Nucleus accumbens (tissue), 56 donors: ENCODE measurements at places on chromosomes 11 and 22.

GRCh38 chr22:48851933-48852549 is 975.6 kb downstream of the BRD1 start:
- DNase-seq = no peak

DNA sequence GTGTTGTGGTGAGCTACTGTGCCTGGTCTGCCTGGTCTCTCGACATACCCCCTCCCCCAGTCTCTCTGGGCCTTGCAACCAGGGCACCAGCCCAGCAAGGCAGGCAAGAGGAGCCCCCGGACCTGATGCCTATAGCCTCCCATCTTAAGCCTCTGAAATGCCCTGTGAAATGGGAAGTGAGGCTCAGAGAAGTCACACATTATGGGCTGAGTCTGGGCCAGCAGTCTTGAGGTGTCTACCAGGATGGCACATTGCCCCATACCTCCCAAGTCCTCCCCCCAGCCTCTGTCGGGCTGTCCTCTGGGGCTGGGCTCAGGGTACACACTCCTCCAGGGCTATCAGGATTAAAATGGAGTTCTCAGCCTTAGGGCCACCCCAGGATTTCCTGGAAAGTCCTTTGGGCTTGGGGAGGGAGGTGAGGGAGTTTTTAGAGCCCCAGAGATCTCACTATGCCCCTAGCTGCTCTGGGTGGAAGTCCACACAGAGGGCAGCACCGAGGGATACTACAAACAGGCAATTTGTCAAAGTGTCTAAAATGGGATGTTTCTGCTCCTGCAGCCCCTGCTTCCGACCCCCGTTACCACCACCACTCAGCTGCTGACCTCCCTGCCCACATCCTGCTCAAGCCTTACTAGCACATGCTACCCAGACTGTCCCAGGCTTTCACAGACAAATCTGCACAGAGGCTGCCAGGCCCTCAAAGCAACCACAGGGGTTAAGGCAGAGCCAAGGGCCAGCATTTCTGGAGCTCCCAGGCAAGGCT is 3.1 kb upstream of the SH3BP1 start:
- no peak for DNase-seq

DNA sequence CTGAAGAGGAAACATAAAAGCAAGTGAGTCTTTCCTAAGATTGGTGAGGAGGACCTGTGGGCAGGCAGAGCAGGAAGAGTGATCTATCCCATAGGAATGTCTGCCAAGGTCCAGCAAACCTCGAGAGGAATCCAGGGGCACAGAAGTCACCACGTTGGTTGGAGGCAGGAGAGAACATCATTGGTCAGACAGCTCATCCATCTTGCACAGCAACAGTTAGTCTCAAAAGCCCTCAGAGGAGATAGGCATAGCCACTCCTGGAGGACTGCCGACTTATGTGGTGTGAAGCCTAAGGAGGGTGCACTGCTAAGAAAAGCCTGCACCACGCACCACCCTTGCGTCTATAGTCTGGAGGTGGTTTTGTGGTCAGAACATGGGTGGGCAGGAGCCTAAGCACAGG is 109.1 kb downstream of the RASSF10 start:
- DNase-seq = no peak

- DNase-seq = no peak
Measured at GRCh38 chr22:32123657-32124056, 35.4 kb downstream of the C22orf42 start.

- DNase-seq = no peak
Measured at GRCh38 chr11:123740787-123741158, 687 bp downstream of the ZNF202 start.

DNA sequence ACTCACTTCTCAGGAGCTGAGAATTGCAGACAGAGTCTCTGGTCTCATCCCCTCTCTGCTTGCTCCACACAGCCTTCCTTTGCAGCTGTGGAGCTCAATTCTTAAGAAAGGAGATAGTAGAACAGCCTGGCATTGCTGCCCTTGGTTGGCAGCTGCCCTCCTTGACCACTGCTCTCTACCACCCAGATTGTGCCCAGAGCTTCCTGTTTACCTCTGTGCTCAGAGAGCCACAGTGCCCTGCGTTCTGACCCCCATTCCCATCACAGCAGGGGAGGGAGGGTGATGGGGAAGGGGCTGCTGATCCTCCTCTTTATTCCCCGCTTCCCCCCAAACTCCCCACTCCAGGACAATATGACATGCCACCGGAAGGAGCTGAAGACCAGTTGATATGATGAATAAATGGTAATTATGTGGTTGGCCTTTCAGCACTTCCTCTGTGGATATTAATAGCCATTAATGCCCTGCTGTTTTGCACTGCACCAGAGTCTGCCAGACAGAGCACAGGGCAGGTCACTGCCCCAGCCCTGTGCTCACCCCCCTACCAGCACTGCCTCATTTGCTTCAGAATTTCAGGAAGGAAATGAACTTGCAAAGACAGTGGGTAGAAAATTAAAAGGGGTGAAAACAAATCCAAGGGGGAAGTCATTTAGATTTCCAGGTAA is 426.8 kb upstream of the CADM1 start:
- DNase-seq = no peak

- DNase-seq = peak; percentile 80
Measured at GRCh38 chr11:125995313-125995712, 49.5 kb downstream of the VSIG10L2 start.

GRCh38 chr22:43400449-43400848 is 11.4 kb upstream of the MPPED1 start:
- DNase-seq = no peak

DNA sequence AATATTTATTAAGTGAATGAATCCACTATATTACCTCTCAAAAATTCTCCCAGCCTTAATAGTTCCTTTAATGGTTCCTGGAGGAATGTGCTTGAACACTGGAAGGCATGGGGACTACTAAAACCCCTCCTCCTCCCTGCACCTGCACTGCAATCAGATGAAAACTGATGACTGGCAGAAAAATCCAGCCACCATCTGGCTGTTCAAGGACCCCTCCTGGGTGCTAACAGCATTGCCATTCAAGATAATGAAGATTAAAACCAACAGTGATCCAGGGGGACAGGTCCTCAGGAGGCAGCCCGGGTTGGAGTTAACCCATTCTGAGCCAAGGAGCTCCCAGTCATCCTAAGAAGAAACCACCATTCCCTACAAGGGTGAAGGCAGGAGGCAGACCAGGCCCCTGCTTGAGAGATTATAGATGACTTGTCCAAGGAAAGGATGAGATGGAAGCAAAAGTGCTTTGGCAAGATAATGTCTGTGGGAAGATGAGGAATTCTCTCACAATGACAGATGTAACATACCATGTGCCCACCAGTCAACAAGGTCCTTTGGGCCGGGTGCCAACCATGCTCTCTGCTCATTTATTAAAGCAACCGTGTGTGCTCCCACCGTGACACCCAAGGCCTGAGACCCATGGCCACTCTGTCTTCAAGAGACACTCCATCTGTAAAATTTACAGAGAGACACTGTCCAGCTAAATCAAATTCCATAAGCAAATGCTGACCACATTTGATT is 90.6 kb downstream of the LARGE1 start:
- no peak for DNase-seq

- DNase-seq = no peak
Measured at GRCh38 chr11:27945348-27945747, 162.6 kb downstream of the KIF18A start.

DNA sequence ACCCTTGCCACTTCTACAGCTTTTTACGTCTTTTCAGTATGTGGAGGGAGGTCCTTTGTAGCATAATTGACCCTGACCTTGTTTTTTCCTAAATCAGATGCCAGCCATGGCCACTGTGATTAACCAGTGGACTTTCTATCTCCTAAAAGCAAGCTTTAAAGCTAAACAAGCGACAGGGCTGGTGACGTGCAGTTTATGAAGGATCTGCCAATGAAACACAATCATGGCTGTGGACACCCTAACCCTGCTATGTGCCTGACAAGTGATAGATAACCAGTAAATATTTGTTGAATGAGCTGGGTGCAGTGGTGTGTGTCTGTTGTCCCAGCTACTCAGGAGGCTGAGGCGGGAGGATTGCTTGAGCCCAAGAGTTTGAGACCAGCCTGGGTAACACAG is 64.2 kb downstream of the LIF start:
- no peak for DNase-seq

DNA sequence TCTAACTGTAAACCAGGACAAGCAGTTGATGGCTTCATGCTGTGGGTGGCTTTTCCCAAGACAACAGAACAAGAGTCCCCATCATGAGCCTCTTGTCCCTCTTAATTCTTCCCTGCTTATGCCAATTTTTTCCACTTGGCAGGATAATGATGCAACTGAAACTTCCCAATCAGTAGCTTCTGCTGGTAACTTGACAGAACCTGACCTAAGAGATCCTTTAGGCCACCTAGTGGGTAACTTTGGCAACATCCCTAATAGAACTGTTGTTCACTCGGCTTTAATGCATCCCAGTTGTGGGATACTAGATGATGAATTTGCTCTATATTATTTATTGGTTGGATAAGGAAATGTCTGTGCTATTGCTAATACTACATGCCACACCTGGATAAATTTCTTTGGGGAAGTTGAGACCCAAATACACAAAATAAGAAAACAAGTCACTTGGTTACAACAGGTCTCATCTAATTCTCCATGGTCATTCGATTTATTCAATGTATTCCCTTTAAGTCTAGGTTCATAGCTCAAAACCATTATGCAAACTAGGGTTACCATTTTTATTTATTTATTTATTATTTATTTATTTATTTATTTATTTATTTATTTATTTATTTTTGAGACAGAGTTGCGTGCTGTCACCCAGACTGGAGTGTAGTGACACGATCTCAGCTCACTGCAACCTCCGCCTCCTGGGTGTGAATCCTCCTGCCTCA is 41.4 kb upstream of the NFAM1 start:
- DNase-seq = no peak

DNA sequence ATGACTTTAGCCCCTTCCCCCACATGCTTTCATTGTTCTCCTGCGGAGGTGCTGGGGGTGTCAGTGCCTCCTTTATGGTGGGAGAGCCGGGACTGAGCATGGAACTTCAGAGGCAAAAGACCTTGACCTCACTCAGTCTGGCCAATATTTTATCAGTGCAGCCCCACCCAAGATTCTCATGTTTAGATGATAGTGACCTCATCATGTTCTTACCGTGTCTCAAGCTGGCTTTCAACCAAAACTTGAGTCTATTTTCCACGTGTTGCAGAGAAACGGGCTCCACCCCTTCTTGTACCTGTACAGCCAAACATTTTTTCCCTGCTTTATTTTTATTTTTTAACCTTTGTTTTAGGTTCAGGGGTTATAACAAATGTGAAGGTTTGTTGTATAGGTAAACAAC is 47.7 kb upstream of the NECTIN1 start:
- no peak for DNase-seq

- DNase-seq = no peak
Measured at GRCh38 chr22:49272546-49273125, 555.0 kb downstream of the BRD1 start.

GRCh38 chr11:131932584-131933325 is 562.3 kb downstream of the NTM start:
- no peak for DNase-seq

DNA sequence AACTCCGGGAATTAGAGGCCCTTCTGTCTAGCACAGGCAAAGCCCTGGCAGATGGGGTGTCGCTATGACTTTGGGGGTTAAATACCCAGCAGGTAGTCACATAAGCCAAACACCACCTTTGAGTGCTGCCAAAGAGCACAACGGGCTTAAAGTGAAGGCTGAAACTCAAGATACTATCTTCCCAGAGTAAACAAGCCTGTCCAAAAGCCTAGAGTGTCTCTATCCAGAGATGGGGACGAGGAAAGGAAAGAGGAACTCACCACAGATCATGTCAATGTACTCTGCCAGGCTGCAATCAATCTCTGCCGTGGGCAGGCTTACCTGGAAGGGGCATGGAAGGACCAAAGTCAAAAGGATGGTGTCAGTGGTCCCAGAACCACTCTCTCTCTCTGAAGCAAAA is 14.5 kb downstream of the TMEM25 start:
- DNase-seq = no peak

GRCh38 chr11:128236506-128237498 is 350.6 kb downstream of the ETS1 start:
- no peak for DNase-seq

DNA sequence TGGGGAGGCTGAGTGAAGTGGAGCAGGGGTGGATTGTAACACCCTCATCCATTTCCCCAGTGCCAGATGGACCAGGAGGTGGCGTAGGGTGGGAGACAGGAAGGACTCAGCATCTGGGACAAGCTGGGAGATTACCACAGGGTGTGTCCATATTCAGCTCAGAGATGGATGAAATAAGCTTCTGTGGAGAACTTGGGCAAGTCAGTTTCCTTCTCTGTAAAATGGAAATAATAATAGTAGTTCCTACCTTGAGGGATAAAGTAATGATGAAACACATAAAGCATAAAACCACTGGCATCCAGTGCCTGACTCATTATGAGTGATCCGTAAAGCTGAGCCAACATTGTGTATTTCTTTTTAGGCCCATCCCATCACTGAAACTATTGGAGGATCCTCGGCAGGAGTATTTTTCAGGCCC is 607 bp upstream of the ROBO4 start:
- DNase-seq = no peak

DNA sequence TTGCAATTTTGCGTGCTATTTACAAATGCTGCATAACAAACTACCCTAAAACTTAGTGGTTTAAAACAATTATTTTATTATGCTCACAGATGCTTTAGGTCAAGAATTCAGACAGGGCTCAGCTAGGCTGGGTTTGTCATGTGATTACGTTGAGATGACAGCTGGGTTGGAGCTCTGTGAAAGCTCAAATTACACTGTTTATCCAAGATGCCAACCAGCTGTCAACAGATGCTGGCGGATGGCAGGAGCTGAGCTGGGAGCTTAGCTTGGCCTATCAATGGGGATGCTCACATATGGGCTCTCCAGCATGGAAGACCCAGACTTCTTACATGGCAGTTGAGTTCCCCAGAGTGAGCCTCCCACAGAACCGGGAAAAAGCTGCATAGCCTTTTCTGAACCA is 62.7 kb downstream of the STK33 start:
- no peak for DNase-seq

DNA sequence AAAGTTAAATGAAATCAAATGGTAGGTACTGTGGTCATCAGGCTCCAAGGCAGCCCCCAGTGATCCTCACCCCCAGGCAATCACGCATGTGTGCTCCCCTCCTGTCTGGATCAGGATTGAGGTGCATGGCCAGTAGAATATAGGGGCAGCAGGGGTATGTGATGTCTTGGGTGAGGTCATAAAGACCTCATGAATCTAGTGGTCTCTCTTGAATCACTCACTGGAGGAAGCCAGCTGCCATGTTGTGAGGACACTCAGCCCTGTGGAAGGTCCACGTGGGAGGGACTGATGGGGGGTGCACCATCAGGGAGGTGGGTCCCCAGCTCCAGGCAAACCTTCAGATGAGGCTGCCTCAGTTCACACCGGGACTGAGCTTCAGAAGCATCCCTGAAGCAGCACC is 6.8 kb upstream of the IL17REL start:
- no peak for DNase-seq

GRCh38 chr22:38655519-38656255 is 505 bp downstream of the FAM227A start:
- DNase-seq = no peak

- no peak for DNase-seq
Measured at GRCh38 chr22:42717197-42717928, 3.3 kb downstream of the A4GALT start.
